Fibroblast of skin of abdomen (primary cell): ENCODE measurements at places on chromosomes 2 and 18.
A peak's percentile ranks its signal among the peaks of the same experiment; 100 is the strongest.

DNA sequence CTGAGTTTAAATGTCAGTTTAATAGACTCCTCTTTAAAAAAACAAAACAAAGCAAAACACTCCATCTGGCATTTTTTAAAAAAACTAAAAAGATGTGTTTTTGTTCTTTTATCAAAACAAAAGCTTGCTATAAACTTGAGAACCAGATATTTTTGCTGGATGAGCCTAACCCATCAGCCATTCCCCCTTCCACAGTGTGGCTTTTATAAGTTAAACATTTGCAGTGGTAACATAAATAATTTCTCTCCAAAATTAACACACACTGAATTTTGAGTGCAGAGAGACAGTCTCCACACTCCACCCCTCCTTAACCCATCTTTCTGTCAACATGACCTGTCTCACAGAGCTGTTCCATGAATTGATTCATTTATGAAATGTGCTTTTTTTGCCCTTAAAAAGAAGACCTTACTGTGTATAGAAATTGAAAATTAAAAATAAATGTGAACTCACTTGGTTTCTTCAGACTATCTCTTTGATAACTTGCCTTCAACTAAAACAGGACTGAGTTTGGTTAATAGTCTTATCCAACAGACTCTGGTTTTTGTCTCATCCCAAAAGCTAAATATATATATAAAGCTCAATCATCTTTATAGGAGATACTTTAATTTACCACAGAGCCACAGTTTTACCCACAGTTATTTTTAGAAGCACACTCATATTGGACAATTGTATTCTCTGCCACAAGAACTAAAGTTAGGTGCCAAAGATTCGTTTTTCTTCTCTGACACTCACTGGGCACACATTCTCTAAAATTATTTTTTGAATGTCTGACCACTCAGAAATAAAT, 64.8 kb upstream of the STK39 start:
- DNase-seq: no peak

DNA sequence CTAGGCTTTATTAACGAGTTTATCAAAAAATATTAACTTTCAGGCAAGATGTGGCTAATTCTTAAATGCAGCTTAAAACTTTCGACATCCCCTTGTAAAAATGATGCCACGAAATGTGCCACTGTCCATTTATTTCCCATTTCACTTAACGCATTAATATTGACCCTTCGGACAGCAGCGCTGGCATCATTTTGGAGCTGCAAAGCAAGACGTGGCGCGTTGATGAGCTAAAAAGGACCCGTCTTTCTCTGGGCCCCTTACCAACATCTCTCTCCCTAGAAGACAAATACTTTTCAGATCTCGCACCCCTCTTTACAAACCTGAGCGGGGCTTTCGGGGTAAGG, 367.9 kb downstream of the MTX2 start:
- no peak for DNase-seq

GRCh38 chr2:64637000-64637635, 16.6 kb downstream of the SERTAD2 start:
- DNase-seq: no peak

DNA sequence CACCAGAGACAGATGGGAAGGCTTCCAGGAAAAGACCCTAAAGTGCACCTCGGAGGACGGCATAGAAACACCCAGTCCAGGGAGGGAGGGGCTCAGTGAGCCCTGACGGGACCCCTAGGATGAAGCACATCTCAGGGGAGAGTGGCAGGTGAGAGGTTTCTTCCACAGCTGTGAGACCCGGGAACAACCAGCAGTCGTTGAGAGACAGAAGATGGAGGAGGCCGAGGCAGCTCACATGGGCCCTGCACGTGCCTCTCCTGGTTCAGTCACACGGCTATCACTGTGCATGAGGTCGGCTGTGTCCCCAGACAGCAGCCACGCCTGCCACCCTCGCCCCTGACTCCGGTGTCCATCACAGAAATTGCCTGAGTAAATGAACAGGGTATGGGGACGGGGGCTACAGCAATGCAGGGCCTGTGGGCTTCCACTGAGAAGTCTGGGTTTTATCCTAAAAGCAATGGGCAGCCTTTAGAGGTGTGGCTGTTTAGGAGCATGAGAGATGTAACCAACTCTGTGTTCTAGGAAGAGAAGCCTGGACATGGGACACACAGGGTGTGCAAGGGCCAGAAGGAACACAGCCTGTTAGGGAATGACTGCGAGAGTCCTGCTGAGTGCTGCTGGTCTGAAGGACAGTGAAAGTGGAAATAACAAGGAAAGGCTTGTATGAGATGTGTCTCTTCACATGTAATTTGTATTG, 102.0 kb downstream of the TMEM18 start:
- no peak for DNase-seq

DNA sequence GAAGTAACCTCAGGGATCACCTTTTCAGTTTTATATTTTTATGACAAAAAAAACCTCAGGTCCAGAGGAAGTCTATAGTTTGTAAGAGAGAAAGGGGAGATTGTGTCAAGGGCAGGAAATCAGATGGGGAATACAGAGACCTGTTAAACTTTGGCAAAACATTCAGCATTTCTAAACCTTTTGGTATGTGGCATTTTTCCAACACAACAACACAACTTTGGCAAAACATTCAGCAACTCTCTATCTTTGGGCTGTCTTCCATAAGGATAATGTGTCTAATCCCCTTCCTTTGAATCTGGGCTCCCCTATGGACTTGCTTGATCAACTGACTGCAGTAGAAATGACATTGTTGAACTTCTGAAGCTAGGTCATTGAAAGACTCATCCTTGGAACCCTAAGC, 220.6 kb upstream of the CCDC68 start:
- peak; percentile 70 for DNase-seq

- DNase-seq: peak; percentile 84
These were observed 24.7 kb upstream of the AGAP1 start for GRCh38 chr2:235468978-235469655.

DNA sequence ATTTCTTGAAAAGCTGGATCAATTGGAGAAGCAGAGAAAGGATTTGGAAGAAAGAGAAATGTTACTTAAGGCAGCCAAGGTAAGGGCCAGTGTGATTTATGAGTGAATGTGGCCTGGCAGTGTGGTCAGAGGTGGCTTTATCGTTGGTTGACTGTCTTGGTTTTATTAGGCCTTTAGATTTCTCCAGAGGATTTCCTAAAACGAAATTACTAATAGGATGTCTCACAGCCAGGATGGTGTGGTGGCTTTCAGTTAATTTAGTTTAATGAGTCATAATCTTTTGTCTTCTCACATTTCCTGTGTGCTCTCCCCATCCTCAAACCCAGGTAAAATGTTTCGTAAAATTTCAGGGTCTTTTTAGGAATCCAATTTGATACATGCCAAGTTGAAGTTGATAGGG, 100.8 kb downstream of the TAF4B start:
- no peak for DNase-seq

- no peak for DNase-seq
These were observed 76.4 kb downstream of the KLHL14 start for GRCh38 chr18:32696376-32696775.
